ENCODE measurements at places on chromosomes 12 and 14.

GRCh38 chr12:3959799-3960560 lies 86.8 kb upstream of the PARP11 start:
- no peak for DNase-seq

GRCh38 chr14:89242652-89243279 lies 174.3 kb downstream of the FOXN3 start:
- DNase-seq, result no peak

GRCh38 chr14:58637391-58638230 lies at the start of gene DACT1:
TSS of gene DACT1 (plus strand) at chr14:58637962. CDS start at chr14:58638203, 241 bp downstream.
- peak; percentile 87 for DNase-seq

- no peak for DNase-seq
Observed at GRCh38 chr14:63949696-63950095, 96.9 kb downstream of the SYNE2 start.

- no peak for DNase-seq
Observed at GRCh38 chr12:99695050-99695449, 47.5 kb downstream of the GARIN6 start.

GRCh38 chr12:19994968-19995367 lies 373.4 kb upstream of the PDE3A start:
- no peak for DNase-seq

- no peak for DNase-seq
Observed at GRCh38 chr14:90747909-90748308, 68.3 kb downstream of the TTC7B start.

DNA sequence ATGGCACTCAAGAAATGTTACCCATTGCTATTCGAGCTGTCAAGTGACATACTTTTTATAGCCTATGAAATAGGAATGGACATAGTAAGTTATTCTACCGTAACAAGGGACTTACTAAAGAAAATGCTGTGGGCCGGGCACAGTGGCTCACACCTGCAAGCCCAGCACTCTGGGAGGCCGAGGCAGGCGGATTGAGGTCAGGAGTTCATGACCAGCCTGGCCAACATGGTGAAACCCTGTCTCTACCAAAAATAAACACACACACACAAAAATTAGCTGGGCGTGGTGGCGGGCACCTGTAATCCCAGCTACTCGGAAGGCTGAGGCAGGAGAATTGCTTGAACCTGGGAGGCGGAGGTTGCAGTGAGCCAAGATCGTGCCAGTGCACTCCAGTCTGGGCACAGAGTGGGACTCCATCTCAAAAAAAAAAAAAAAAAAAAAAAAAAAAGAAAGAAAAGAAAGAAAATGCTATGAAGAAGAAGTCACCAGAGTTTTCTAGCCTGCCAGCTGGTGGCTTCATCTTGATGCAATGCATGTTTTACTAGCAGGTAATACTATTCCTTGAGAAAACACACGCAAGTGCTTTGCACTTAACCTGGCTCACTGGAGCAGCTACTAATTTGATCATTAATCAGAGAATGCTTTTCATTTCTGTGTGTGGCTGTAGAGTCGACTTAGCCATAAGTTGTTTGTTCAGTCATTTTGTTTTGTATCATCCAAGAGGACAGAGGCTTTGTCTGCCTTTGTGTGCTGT lies 166.7 kb upstream of the MYL2 start:
- no peak for DNase-seq

DNA sequence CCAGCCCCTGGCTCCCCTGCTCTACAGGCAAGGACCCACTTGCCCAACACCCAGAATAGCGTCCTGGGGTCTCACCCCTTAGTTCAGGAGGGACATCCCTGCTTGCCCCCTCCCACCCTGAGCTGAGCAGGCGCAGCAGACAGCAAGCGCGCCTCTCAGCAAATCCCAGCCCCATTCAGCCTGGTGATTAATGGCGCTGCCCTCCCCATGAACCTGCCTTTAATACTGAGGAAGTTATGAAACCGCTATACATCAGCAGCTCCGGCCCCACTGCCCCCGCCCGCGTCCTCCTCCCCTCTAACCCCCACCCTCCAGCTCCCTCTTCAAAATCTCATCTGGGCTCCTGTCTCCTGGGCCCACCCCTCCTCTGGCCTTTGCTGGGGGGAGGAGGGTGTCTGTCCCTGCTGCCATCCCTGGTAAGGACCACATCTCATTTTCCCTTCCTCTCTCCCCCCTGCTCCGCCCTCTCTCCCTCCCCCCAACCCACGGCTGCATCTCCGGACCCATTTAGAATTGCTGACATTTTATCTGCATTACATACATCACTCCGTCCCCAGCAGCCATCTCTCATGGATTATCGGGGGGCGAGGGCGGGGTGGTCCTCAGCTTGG lies 7.1 kb upstream of the SMUG1 start:
- DNase-seq, result no peak

- no peak for DNase-seq
Observed at GRCh38 chr12:110581931-110582275, 1.2 kb downstream of the PPTC7 start.

DNA sequence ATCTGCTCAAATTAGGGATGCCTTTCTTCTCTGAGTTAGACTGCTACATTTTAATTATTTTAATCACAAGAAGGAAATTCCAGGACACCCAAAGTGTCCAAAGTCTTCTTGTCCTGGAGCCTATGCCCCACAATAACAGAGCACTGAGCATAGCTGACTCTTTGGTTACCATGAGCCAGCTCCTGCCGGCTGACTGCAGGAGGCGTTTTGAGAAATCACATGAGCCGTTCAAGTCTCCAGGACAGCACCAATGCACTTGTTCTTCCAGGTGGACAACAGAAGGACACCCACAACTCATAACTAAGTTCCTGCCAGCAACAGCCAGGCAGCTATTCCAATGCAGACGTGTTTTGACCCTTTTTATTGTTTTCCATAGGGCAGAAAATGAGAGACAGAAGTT lies 46.0 kb upstream of the SRSF5 start:
- no peak for DNase-seq

- DNase-seq, result no peak
Observed at GRCh38 chr12:50635364-50635763, 128.5 kb upstream of the ATF1 start.

- no peak for DNase-seq
Observed at GRCh38 chr12:10636611-10637010, 23.2 kb upstream of the MAGOHB start.

GRCh38 chr14:39755269-39755878 lies 323.1 kb upstream of the FBXO33 start:
- no peak for DNase-seq

DNA sequence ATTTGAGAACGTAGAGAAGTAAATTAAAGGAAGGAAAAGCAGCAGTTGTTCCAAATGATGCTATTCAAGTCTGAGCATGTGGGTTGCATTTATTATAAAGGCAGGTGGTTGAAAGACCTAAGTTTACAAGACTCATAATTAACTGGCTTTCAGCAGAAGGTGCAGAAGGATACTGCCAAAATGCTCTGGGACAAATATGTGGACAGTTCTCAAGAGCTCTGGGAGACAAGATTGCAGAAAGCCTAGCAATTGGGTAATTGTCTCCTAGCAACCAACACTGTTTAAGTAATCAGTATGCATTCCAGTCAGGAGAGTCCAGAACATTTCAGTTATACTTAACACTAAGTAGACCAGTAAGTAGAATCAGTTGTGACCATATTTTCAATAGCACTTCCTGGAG lies 131.5 kb downstream of the GPR135 start:
- DNase-seq, result no peak

DNA sequence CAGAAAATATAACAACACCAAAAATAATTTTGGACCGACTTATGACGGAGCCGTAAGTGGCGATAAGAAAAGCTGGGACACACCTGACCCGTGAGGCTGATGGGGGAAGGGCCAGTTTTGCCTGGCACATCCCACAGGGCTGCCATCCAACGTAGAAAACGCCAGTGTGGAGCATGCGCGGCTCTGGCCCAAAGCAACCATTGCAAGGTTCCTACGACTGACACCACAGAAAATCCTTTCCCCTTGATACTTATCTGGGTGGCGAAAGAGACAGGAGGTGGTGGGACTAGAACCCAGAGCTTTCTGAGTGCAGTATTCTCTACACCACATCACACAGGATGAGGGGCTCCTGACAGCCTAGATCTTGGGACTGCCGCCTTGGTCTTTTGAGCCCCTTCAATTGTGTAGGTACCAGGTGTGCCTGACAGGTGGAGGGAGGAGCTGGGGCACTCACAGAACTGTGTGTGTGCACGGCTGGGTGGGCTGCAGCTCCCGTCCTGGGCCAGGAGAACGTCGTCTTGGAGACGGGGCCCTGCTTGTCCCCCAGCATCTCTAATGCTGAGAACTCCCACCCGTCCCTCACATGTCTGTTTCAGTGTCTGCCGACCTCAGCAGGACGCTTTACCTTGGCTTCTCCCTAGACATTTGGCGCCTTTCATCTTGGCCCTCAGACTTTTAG lies 17.4 kb upstream of the CACNA2D4 start:
- DNase-seq, result peak; percentile 78

- no peak for DNase-seq
Observed at GRCh38 chr14:70882776-70883492, 24.3 kb upstream of the PCNX1 start.

GRCh38 chr12:53624956-53625355 lies 1.2 kb downstream of the ATF7 start:
- DNase-seq, result no peak

GRCh38 chr14:28344381-28344780 lies 422.2 kb upstream of the FOXG1 start:
- DNase-seq, result no peak

- DNase-seq, result peak; percentile 77
Observed at GRCh38 chr14:26204728-26205479, 392.9 kb downstream of the NOVA1 start.

DNA sequence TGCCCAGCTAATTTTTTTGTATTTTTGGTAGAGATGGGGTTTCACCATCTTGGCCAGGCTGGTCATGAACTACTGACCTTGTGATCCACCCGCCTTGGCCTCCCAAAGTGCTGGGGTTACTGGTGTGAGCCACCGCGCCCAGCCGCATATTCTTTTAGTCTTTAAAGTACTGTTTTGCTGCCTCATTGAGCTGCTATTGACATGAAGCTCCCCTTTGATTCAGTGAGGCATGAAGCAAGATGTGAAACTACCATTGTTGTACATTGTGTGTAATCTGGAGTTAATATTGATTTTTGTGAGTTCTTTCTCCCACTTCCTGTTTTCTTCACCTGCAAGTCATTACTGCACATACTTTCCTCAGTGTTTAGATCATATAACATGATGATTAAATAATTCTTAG lies 80.8 kb downstream of the MNAT1 start:
- no peak for DNase-seq

DNA sequence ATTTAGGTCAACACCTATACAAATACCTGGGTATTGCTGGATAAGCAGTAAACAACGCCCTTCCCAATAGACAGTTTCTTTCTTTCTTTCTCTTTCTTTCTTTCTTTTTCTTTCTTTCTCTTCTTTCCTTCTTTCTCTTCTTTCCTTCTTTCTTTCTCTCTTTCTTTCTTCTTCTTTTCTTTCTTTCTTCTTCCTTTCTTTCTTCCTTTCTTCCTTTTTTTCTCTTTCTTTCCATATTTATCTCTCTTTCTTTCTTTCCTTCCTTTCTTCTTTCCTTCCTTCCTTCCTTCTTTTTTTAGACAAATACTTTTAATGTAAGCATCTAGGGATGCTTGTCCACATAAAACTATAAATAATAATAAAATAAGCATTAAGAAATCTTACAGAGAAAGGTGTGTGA lies 123.2 kb downstream of the KCNK10 start:
- DNase-seq, result no peak

DNA sequence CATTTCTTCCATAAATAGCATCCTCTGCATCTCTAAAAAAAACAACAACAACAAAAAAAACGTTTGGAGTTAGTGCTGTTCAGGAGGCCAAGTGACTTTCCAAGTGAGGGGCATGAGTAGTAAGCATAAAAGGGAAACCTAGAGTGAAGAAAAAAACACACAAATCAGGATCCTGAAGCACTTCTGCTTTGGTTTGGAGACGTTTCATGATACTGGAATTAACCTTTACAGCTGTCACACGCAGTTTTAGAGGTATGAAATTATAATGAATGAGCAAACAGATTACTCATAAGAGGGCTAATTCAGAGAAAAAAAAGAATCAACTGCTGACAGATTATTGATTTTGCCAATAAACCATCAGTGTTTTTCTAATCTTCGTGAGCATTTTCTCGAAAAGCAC lies 3.8 kb downstream of the SRSF9 start:
- no peak for DNase-seq

- DNase-seq, result peak; percentile 45
Observed at GRCh38 chr14:102205560-102205959, 65.9 kb downstream of the WDR20 start.

- no peak for DNase-seq
Observed at GRCh38 chr14:52348279-52348678, 34.2 kb downstream of the PTGER2 start.

- no peak for DNase-seq
Observed at GRCh38 chr12:108572166-108572790, 9.9 kb downstream of the ISCU start.

- no peak for DNase-seq
Observed at GRCh38 chr14:88950069-88950468, 125.6 kb downstream of the TTC8 start.

GRCh38 chr12:77124767-77125166 lies 59.4 kb upstream of the E2F7 start:
- no peak for DNase-seq

DNA sequence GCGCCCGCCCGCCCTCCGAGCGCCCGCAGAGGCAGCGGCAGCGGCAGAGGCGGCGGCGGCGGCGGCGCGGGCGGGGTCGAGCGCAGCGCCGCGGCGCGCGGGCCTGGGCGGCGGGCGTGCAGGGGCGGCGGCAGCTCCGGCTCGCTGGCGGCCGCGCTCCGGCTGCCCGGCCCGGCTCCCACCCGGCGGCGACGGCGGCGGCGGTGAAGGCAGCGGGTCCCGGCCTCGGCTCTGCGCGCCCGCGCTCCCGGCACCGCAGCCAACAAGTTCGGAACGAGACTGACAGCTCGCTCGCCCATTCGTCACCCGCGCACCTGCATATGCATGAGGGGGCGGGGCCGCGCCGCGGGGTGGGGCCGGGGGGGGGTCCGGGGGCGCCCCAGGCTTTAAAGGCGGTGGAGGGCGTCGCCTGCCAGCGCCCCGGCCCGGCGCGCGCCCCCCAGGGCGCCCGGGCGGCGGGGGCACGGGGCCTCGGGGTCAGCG lies at the start of gene JAG2:
Gene JAG2 (minus strand): TSS at position 281 of the 483 bp plus-strand sequence. CDS start 356 bp downstream, outside the sequence.
- DNase-seq, result peak; percentile 85

GRCh38 chr12:39372929-39373328 lies 70.0 kb downstream of the KIF21A start:
- no peak for DNase-seq

DNA sequence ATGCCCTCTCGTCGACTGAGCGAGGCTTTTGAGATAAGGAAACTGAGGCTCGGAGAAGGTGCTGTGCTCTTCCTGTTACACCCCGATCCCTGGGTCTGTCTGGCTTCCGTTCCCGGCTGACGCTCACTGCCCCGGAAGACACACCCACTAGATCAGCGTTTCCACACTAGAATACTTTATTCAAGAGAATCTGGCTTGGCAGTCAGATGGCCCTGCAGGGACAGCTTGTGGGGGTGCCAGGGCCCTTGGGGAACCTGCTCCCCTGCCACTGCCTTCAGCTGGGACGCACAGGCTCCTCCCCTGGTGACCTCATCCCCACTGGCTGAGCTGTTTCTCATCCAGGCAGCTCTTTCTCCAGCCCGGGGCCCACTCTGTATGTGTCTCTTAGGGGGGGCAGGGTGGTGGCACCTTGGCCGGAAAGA lies 13.7 kb downstream of the PGF start:
- DNase-seq, result peak; percentile 92

Measured in aorta (tissue), 5 donors.